DMS 273 treated with DMSO at 0.1 percent for 48 hours (cell line): ENCODE measurements at places on chromosomes 3 and 15.

DNA sequence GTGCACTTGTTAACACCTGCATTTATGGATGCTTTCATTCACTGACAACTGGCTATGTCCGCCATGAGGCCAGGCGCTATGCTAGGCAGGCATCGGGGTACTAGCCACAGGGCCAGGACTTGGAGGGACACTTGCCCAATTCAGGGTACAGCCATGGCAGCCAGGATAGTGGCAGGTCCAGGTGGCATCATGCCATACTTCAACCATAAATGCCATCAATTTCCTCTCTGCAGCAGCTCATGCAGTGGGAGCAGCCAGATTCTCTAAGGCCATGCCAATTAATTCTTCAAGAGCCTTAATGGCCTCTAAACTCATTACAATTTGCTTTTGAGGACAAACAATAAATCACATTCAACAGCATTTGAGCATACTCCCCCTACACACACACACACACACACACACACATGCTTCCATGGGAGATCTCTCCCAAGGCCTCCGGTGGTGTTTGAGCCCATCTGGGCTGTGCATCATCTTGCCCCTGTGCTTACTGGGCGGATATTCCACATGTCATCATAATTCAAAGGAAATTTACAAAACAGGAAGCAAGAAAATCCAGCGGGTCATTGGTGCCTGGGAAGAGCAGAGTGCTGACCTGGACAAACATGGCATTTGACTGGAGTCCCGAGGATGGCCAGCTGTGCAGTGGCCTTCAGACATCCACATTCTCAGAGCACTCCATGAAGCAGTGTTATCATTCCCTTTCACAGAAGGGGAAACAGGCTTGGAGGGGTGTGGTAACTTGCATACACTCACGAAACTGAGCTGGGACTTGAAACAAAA, 109.1 kb downstream of the IQSEC1 start:
- no peak for DNase-seq

- DNase-seq: peak; percentile 70
Observed at GRCh38 chr3:139718415-139718814, 40.6 kb upstream of the NMNAT3 start.

DNA sequence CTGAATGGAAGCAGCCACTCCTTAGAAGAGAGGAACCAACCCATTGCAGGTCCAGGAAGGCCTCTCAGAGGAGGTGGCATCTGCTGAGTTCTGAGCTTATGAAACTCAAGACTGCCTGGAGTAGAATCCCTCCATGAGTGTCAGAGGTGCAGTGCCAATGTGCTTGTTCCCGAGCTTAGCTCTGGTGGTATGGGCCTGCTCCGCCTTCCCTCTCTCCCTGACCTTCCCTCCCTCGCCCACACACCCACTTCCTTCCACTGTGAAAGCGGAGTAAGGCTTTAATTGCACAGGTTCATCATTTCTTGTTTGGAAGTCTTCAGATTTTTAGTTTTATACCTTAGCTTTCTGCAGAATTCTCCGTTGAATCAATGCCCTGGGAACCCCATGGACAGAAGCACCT, 208.0 kb upstream of the BHLHE40 start:
- no peak for DNase-seq

DNA sequence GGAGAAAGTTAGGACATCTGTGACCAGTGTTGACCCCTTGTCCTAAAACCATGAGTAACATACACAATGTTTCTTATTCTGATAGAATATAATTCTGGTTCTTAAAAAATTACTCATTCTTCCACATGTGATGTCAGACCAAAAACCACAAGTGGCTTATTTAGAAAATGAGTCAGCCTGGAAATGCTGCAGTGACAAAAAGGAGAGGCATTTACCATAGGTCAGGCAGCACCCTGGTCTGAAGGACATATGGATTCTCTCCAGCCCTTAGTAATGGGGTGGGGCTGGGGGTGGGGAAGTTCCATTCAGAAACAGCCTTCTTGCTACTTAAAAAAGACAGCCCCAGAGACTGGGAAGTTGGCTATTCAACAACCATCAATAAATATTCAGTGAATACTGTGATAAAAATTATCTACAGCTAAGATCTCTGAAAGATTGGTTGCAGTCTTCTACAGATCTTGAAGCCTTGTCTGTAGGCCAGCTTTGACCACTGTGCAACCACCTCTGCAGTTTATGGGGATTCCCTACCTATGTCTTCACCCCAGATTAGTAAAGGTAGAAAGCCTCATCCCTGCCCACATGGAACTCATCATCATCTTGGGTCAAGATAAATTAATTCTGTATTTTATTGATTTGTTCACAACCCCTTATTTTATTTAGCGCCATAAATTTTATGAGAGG, 34.9 kb upstream of the TIMP4 start:
- no peak for DNase-seq

GRCh38 chr3:95334461-95334860, 1271.6 kb downstream of the NSUN3 start:
- no peak for DNase-seq

DNA sequence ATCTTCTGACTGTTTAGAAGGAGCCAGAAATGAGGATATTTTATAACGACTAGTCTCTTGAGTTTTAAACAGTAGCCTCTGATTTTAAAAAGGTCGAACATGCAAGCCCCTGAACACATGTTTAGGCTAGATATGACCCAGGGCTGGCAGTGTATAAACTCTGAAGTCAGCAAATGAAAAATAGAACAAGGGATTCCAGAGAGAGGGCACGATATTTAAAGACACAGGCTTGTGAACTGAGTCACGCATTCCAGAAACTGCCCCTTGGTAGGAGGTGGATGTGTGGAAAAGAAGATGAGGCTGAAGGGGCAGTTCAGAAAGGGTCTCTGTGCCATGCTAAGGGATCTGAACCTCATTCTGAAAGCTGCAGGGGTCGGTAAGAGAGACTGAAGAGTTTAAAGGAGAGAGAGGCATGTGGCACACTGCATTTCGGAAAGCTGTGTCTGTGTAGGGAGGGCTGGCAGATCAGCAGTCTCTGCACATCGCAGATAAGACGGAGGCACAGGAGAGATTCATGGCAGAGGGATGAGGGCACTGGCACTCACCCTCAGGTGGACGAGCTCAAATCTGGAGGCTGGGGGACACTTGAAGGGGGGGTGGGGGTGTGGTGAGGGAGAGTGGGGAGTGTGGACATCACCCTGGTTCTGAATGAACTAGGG, 22.1 kb downstream of the ST8SIA2 start:
- DNase-seq: no peak
